Stimulated activated CD4-positive, alpha-beta T cell treated with anti-CD3 and anti-CD28 coated beads, Interleukin-2, amount 100 ng/mL, for 4 hours (primary cell): ENCODE measurements at places on chromosomes 6 and 20.

GRCh38 chr20:33900521-33901131, 89.5 kb downstream of the CHMP4B start:
- DNase-seq, result no peak

GRCh38 chr6:155444952-155445903, 10.4 kb downstream of the NOX3 start:
- DNase-seq, result no peak

GRCh38 chr6:150637266-150637665, 37.6 kb downstream of the PLEKHG1 start:
- no peak for DNase-seq

GRCh38 chr6:33410711-33411631, at the start of gene PHF1:
PHF1 (plus strand) TSS chr6:33411014; CDS start chr6:33412264, 1,250 bp downstream.
- peak; percentile 78 for DNase-seq

- no peak for DNase-seq
These were observed 95.8 kb upstream of the PLCB4 start for GRCh38 chr20:8972963-8973705.

DNA sequence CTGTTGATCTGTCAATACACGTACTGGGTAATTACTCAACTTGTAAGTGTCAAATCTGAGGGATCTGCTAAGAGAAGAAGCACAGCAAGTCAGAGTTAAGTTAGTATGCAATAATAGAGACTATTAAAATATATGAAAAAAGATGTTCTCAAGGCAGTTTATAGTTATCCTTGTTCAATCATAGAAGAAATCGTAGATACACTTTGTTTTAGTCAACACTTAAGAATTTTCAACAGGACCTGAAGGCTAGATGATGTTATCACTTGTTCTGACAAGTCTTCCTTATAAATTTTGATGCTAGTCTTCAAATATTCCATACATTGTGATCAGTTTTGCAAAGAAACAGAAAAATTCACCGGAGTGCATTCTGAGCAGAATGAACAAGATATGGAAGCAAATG, 91.1 kb upstream of the KCNQ5 start:
- no peak for DNase-seq

DNA sequence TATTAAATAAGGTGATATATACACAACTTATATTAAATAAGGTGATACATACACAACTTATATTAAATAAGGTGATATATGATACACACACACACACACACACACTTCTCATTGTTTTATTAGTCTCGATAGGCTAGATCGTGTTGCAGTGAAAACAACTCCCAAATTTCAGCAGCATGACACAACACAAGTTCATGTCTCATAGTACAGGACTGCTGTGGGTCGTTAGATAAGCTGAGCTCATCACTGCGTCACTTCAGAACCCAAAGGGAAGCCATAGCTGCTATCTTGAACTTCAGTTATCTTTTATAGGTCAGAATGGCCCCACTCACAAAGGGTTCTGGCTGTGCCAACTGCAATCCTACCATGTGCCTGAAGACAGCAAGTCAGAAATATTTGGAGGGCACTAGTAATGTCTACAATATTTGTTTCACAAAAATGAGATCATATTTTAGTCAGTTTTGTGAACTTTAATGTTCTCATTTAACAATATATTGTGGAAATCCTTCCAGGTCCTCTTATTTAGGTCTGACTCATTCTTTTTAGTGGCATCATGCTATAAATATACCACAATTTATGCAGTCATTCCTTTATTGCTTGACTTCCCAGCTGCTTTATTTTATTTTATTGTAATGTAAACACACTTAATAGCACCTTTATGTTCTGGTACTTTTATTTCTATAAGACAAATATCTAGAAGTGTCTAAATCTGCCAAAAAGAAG, 290.2 kb downstream of the PHACTR1 start:
- no peak for DNase-seq

DNA sequence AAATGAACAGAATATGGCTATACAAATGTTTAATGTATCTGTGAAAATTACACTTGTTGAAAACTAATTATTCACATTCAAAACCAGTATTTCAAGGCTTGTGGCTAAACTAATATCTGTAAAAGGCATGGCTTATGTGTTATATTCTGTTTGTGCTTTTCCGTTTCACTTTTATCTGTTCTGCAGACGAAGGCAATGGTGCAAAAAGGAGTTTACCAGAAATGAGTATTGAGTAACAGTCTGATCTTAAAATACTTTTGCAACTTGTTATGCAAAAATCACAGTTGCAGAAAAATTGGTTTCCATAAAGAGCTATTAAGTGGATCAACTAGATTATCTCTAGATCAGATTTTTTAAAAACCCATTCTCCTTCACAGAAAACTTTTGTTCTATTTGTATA, 9.4 kb upstream of the STX11 start:
- no peak for DNase-seq

DNA sequence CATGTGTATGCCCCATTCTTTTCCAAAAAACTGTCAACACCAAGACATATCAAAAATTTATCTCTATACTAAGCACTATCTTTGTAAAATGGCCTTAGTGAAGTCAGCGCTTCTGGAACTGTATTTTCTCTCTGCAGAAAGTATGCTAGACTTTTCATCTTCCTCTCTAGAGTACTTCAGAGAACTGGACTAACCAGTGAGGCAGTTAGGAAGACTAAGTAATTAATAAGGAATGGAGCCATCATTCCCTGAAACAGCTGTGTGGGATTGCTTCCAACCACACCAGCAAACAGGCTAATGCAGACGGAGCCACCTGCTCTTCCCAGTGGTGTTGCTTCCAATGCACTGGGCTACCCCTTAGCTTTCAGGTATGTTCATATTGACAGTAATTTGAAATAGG, 169.1 kb upstream of the FUT9 start:
- DNase-seq, result no peak

GRCh38 chr6:139855671-139856311, 481.3 kb upstream of the CITED2 start:
- no peak for DNase-seq

DNA sequence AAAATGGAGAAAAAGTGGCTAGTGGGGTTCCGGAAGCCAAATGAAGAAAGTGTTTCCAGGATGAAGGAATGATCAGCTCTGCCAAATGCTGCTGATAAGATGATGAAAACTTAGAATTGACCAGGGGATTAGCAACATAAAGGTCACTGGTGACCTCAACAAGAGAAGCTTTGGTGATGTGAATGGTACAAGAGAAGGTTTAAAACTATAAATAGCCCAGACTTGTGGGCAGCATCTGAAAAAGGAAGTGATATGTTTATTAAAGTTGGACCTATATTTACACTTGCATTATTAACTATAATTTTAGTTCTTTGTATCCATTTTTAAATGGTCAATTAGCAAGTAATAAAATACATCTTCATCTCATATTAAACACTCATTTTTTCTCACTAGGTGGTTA, 45.1 kb downstream of the CGA start:
- DNase-seq, result no peak

- DNase-seq, result no peak
These were observed 51.3 kb downstream of the NCOA3 start for GRCh38 chr20:47552996-47553395.

- DNase-seq, result no peak
These were observed 445.1 kb upstream of the JAG1 start for GRCh38 chr20:11118802-11119380.

DNA sequence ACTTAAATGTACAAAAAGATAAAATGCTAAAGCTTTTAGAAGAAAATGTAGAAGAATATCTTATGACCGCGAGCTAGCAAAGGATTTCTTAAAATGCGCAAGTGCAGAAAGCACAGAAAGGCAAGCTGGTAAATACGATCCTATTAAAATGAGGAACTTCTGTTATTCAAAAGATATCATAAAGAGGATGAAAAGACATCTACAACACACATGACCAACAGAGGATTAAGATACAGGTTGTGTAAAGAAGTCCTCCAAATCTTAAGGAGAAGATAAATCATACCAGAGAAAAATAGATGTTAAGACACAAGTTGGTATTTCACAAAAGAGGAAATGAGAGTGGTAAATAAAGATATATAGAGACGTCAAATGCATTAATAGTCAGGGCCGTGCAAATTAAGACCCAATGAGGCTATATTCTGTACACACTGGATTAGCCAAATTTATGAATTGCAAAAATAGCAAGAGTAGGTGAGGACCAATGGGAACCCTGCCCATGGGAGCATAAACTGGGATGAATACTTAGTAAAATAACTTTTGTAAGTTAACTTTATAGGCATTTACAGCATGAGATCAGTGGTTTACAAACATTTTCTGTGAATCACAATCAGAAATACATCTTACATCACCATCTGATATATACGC, 23.0 kb downstream of the APCDD1L start:
- no peak for DNase-seq

DNA sequence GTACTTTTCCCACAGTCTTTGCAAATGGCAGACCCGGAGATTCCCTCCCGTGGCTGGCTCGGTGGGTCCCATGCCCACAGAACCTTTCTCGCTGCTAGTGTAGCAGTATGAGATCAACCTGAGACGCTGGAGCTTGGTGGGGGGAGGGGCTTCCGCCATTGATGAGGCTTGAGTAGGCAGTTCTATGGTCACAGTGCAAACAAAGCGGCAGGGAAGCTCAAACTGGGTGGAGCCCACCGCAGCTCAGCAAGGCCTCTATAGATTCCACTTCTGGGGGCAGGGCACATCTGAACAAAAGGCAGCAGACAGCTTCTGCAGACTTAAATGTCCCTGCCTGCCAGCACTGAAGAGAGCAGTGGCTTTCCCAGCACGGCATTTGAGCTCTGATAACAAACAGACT, 186.0 kb upstream of the KCNK16 start:
- DNase-seq, result no peak

- no peak for DNase-seq
These were observed at the start of gene GID8 for GRCh38 chr20:62938105-62938888. GID8 (plus strand) TSS chr20:62938147; CDS start chr20:62941503, 3,356 bp downstream.

DNA sequence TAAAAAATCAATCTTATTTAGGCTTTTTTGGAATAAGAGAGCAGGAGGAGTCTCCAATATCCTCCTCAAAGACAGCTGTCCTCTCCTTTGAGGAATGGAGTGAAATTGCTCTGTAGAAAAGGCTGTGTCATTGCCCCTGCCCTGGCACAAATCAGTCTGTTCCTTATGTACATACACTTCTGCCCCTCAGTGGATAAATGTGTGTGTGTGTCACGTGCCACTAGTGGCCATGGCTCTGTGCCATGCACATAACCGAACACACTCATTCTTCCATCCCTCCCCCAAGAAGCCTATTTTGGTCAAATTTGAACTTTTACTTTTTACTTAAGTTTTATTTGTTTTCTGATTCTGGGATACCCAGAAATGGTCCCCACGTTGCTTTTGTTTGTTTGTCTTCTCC, 49.2 kb downstream of the ANKS1A start:
- no peak for DNase-seq

DNA sequence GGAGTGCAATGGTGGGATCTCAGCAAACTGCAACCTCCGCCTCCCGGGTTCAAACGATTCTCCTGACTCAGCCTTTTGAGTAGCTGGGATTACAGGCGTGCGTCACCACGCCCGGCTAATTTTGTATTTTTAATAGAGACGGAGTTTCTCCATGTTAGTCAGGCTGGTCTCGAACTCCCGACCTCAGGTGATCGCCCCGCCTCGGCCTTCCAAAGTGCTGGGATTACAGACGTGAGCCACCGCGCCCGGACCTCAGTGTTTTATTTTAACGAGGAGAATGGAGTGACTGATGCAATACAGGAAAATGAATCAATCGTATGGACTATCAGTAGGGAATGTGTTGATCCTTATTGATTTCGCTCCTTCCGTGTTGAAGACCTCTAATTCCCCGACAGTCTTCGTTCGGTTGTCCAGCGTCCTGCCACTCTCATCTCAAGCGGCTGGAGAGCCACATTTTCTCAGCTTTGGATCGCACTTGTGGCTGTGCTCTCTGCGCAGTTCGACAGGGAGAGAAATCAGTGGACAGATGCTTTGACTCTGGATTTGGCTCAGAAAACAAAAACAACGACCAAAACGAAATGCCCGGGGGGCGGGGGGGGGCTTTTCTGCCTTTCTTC, 166.2 kb downstream of the TRIM27 start:
- DNase-seq, result no peak

DNA sequence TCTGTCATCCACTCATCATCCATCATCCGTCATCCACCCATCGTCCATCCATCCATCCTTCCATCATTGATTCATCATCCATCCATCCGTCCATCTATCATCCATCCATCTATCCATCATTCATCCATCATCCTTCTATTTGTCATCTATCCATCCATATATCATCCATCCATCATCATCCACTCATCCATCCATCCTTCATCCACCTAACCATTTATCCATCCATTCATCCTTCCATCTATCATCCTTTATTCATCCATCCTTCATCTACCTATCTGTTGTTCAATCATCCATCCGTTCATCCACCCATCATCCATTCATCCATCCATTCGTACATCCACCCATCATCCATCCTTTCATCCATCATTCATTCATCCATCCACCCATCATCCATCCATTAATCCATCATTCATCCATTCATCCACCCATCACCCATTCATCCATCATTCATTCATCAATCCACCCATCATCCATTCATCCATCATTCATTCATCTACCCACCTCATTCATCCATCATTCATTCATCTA, 266.4 kb downstream of the CDH4 start:
- no peak for DNase-seq

DNA sequence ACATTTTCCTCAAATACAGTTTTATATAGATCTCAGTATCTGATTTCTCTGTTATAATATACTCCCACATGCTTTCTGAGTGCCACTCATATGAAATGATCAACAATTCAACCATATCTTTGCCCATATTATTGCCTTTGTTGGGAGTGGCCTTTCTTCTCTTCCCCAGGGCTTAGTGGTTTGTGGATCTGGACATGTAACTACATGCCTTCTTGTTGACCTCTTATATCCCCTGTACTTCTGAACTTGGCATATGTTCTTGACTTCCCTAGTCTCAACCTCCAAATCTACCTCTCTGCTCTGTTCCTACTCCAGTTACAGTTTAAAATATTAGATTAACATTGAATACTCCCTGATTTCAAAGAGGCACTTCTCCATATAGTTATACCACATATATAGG, 34.3 kb upstream of the PRIM2 start:
- no peak for DNase-seq

GRCh38 chr6:30945281-30945680, 4.5 kb downstream of the MUCL3 start:
- DNase-seq, result no peak

DNA sequence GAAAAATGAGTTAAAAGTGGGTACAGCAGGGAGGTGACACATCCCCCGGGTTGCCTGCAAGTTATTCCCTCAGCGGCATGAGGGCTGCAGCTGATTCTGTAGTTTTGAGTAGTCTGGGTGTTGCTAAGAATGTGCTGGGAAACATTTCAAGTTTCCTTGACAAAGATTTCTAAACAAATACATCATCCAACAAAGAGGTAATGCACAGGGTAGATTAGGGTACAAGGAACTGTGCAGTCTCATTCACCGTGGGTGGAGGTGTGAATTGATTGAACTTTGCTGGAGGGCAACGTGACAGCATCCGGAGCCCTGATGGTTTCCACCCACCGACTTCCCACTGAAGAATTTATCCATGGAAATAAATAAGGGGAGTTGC, 21.8 kb downstream of the CASS4 start:
- DNase-seq, result no peak

DNA sequence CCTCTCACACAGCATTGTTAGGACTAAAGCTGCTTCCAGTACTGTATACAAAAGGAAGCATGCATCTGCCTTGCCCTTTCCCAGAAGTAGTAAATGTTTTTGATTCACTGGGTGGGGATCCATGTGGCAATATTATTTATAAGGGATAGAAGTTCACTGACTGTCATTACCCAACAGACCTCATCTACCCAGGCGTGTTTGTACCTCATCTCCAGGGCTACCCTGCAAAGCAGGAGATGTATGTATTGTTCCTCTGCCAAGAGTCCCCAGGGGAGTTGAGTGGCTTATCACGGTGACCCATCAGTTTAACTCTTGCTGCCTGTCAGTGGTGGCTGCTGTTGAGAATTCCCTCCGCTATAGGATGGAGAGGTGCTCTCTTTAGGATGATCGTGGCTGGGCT, 42.5 kb downstream of the SLC24A3 start:
- no peak for DNase-seq
